ENCODE measurements at places on chromosomes 12 and 14. TPM values are rescaled to one million over a fixed set of nuclear protein-coding genes. Genes with fewer than 3 reads are reported as not detected.

- no peak overlapping the region for H3K27ac ChIP-seq
- no peaks in the 10 kb centered on the region for H3K27me3 ChIP-seq
- H3K4me1 ChIP-seq: no peaks in the 10 kb centered on the region
- no peak overlapping the region for H3K4me3 ChIP-seq
- DNase-seq: no peak
Observed at GRCh38 chr12:49138587-49138986, 7.4 kb upstream of the TUBA1B start.

- no peak for DNase-seq
- no peak overlapping the region for H3K27ac ChIP-seq
- H3K36me3 ChIP-seq: no peaks in the 10 kb centered on the region
- H3K4me1 ChIP-seq: no peaks in the 10 kb centered on the region
- H3K27me3 ChIP-seq: no peaks in the 10 kb centered on the region
Observed at GRCh38 chr12:111174251-111174960, 194.5 kb downstream of the PHETA1 start.

The PRB2 gene
- not detected for total RNA-seq

The PZP gene
- total RNA-seq: not detected

The C12orf50 gene
- total RNA-seq: not detected

GRCh38 chr12:75923964-75924666 lies 107.5 kb downstream of the PHLDA1 start:
- H3K4me1 ChIP-seq: no peaks in the 10 kb centered on the region
- no peak overlapping the region for H3K27ac ChIP-seq
- no peak overlapping the region for H3K4me3 ChIP-seq
- H3K27me3 ChIP-seq: no peaks in the 10 kb centered on the region

The KRT71 gene
- total RNA-seq: not detected
